ENCODE measurements at places on chromosomes 2 and 18. TPM values are rescaled to one million over a fixed set of nuclear protein-coding genes. Genes with fewer than 3 reads are reported as not detected.

- no peaks in the 10 kb centered on the region for H3K36me3 ChIP-seq
- H3K27ac ChIP-seq, result no peak overlapping the region
- H3K4me1 ChIP-seq, result peaks cover 20% of the 10 kb centered on the region
Measured at GRCh38 chr2:191115391-191115790, 35.4 kb downstream of the STAT4 start.

GRCh38 chr2:70932631-70933230, 3.0 kb upstream of the ATP6V1B1 start:
- H3K4me1 ChIP-seq, result no peaks in the 10 kb centered on the region
- no peak overlapping the region for H3K4me3 ChIP-seq
- no peak for DNase-seq
- no peaks in the 10 kb centered on the region for H3K36me3 ChIP-seq

DNA sequence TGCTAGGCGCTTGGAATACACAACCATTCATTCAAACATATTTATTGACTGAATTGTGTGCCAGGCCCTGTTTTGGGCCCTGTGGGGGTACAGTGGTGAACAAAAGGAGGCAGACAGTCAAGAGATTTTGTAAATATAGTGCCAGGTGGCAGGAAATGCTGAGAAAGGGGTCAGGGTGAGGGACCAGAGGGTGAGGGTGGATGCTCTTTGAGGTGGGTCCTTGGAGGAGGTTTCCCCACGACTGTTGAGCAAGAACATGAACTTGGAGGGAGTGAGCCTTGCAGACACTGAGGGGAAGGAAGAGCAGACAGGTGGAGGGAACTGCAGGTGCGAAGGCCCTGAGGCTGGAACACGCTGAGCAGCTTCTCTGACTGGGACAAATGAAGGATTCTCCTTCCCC, 40.7 kb downstream of the ODC1 start:
- DNase-seq, result no peak
- H3K4me3 ChIP-seq, result peak overlapping the region; percentile 62
- H3K36me3 ChIP-seq, result peaks cover 10% of the 10 kb centered on the region
- peaks cover 3% of the 10 kb centered on the region for H3K27me3 ChIP-seq
- peaks cover 65% of the 10 kb centered on the region for H3K4me1 ChIP-seq

DNA sequence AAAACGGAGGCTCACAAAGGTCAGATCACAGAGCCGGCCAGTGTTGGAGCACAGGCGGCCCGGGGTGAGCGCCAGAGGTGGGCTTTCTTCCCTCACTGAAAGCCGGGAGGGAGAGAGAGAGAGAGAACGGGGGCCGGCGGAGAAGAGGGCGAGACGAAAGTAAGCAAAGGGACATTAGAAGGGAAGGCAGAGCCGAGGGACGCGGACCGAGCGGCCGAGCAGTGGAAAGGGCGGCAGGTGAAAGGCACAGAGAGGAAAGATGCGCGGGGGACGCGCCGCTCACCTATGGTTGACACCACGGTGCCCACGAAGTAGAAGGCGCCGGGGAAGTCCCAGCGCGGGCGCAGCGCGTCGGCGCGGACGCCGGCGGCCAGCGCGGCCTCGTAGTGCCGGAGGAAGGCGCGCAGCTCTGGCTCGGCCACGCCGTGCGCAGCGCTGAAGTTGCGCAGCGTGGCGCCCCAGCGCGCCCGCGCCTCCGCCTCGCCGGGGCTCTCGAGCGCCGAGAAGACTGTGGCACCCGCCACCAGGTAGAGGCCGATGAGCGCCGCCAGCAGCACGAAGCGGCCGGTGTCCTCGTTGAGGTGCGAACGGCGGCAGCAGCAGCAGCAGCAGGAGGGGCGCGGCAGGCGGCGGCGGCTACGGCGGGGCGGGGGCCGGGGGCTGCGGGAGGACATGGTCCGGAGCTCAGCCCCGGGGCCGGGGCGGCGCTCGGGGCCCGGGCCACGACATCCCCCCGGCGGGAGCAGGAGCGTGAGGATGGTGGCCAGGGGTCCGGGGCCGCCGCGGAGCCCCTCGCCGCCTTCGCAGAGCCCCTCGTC, 166.9 kb downstream of the MSH2 start:
- H3K27me3 ChIP-seq, result peaks cover 55% of the 10 kb centered on the region
- H3K4me3 ChIP-seq, result no peak overlapping the region
- H3K36me3 ChIP-seq, result no peaks in the 10 kb centered on the region
- no peaks in the 10 kb centered on the region for H3K4me1 ChIP-seq
- no peak for DNase-seq
- no peak overlapping the region for H3K27ac ChIP-seq

The WDR7 gene
- 15.7 TPM for total RNA-seq

DNA sequence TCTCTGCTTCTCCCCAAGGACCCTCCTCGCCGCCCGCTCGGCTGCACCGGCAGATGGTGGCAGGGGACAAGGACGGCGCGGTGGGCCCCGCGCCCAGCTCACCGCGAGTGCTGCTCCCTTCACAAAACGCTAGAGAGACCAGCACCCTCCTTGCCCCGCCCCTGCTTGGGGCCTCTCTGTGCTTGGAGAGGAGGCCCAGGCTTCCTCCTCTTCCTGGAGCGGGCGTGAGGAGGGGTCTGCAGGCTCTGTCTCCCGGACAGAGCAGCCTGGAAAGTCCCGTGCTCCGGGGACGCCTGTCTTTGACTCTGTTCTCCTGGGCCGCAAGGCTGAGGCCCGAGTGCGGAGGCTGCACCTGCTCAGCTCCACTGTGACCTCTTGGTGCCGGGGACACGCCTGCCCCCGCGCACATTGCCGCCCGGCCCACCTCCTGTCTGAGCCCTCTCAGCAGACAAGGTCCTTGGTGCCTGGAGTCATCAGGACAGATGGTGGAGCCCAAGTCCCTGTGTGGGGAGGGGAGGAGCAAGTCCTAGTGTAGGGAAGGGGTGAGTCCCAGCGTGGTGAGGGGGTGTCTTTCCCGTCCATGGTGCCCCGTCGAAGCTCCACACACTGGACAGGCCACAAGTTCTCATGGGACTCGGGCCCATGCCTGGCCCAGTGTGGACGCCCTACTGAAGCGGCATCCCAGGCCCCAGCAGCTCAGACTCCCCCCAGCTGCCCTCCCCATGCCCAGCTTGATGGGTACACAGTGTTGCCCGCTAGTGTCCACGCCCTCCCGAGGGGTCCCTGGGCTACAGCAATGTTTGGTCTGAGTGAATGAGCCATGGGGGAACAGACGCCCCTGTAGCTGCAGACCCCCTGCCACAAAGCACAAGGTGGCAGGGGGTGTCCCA, 33.8 kb downstream of the RTP5 start:
- no peaks in the 10 kb centered on the region for H3K4me1 ChIP-seq
- DNase-seq, result no peak
- no peak overlapping the region for H3K4me3 ChIP-seq
- peaks cover 3% of the 10 kb centered on the region for H3K27me3 ChIP-seq
- H3K36me3 ChIP-seq, result peaks cover 5% of the 10 kb centered on the region
- no peak overlapping the region for H3K27ac ChIP-seq

DNA sequence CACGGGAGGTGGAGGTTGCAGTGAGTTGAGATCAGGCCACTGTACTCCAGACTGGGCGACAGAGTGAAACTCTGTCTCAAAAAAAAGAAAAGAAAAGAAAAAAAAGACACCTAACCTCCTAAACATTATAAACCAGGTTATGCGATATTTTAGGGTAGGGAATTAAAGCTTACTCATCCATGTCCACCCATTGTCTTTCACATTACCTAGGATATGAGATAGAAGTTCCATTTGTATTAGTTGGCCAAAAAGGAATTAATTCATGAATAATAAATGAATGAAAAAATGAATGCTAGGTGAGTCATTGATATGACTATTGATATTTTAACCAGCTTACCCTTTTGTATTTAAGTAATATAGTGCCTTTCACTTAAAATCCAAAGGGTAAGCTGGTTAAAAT, 132.9 kb downstream of the FAM161A start:
- no peaks in the 10 kb centered on the region for H3K4me1 ChIP-seq
- H3K36me3 ChIP-seq, result no peaks in the 10 kb centered on the region
- no peak overlapping the region for H3K27ac ChIP-seq
- DNase-seq, result no peak

DNA sequence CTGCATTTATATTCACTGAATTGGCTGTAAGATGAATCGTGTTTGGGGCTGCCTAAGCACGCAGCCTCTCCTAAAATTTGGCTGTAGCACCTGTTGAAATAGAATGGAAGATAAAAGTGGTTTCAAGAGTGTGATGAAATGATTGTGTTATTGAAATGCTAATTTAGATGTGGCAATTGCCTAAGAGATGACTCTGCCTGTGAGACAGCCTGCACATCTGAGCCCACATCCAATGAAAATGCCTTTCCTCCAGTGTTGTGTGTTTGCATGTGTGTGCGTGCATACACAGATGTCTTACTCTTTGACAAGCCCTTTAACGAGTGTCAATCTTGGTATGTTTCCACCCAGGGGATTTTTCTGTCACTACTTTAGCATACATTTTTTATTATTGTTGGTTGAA, 346.9 kb downstream of the MEIS1 start:
- H3K4me3 ChIP-seq, result no peak overlapping the region
- H3K4me1 ChIP-seq, result no peaks in the 10 kb centered on the region
- no peak overlapping the region for H3K27ac ChIP-seq
- H3K36me3 ChIP-seq, result 0 out of 2 replicates have a peak, but pooled peaks cover 6% of the 10 kb centered on the region

The RAB6D gene
- 0.07 TPM for total RNA-seq

DNA sequence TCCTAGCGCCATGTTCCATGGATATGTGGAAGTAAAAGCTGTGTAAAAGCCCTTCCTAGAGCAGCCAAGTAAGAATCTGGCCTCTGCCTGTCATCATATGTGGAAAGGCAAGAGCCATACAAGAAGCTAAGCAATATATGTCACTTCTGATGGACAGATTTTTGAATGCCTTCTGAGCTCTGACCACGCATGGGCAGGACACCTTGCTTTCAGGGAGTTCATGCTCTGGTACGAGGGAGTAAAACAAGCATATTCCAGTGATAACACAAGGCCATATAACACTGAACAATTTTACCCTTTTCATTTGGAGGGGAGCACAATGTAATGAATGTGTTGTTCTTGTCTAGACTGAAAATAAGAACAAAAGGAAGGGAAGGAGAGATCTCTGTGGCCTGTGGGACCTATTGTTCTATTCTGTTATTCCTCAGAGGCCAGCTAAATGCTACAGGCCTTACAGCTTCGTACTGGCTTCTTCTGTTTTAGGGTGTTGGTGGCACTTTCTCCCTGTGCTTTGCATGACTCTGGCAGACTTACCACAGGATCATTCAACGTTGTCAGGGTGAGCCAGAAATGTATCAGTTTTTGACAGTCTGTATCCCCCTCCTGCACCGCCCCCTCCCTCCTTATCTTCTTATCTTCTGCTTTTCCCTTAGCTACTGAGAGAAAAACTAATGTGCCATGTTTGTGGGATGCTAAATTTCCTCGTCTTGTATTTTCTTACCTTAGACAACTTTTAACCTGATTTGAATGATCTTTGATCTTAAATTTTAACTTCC, 99.5 kb downstream of the MAP4K4 start:
- no peak overlapping the region for H3K27ac ChIP-seq
- H3K36me3 ChIP-seq, result peaks cover 12% of the 10 kb centered on the region
- no peak for DNase-seq
- H3K4me1 ChIP-seq, result peaks cover 80% of the 10 kb centered on the region

GRCh38 chr2:28764909-28765711, 13.5 kb downstream of the PPP1CB start:
- peaks cover 69% of the 10 kb centered on the region for H3K4me1 ChIP-seq
- H3K36me3 ChIP-seq, result peaks cover 7% of the 10 kb centered on the region
- H3K27ac ChIP-seq, result peak overlapping the region; percentile 76
- DNase-seq, result peak; percentile 54
- H3K4me3 ChIP-seq, result peak overlapping the region; percentile 23

The MAPK4 gene
- total RNA-seq, result not detected

The CFC1B gene
- not detected for total RNA-seq

- peaks cover 13% of the 10 kb centered on the region for H3K4me1 ChIP-seq
- no peaks in the 10 kb centered on the region for H3K36me3 ChIP-seq
- H3K27ac ChIP-seq, result no peak overlapping the region
- DNase-seq, result no peak
- H3K4me3 ChIP-seq, result no peak overlapping the region
Measured at GRCh38 chr2:127034051-127034450, 72.9 kb downstream of the BIN1 start.

GRCh38 chr18:2960983-2961696, 51.8 kb downstream of the LPIN2 start:
- H3K36me3 ChIP-seq, result peaks cover 4% of the 10 kb centered on the region
- H3K27ac ChIP-seq, result peak overlapping the region; percentile 55
- H3K27me3 ChIP-seq, result no peaks in the 10 kb centered on the region
- no peak for DNase-seq

The FAM136A gene
- total RNA-seq, result 33.6 TPM

The LHCGR gene
- not detected for total RNA-seq

DNA sequence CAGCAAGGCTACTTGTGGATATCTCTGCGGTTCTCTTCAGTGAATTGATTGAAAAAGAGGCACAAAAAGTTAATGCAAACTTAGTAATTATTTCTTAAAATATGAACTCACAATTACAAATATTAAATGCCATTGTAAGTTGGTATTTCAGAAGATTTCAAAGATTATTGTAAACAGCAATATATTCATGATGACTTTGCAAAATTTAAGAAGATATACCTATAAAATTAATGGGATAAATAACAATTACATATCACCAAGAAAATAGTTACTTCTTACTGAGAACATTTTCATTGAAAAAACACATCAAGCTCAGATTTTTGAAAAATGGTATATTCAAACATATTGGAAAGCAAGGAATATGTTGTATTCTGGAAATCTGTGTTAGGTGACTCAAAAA, 482.0 kb upstream of the LRRTM1 start:
- no peak overlapping the region for H3K4me3 ChIP-seq
- DNase-seq, result no peak
- H3K36me3 ChIP-seq, result no peaks in the 10 kb centered on the region
- no peak overlapping the region for H3K27ac ChIP-seq
- H3K27me3 ChIP-seq, result no peaks in the 10 kb centered on the region
- no peaks in the 10 kb centered on the region for H3K4me1 ChIP-seq

The SFT2D3 gene
- total RNA-seq, result 3.2 TPM

The IL18RAP gene
- not detected for total RNA-seq

- H3K36me3 ChIP-seq, result no peaks in the 10 kb centered on the region
- no peak overlapping the region for H3K4me3 ChIP-seq
- no peak for DNase-seq
- H3K4me1 ChIP-seq, result peaks cover 21% of the 10 kb centered on the region
- no peaks in the 10 kb centered on the region for H3K27me3 ChIP-seq
- no peak overlapping the region for H3K27ac ChIP-seq
Measured at GRCh38 chr2:9690252-9690651, 59.5 kb upstream of the YWHAQ start.

DNA sequence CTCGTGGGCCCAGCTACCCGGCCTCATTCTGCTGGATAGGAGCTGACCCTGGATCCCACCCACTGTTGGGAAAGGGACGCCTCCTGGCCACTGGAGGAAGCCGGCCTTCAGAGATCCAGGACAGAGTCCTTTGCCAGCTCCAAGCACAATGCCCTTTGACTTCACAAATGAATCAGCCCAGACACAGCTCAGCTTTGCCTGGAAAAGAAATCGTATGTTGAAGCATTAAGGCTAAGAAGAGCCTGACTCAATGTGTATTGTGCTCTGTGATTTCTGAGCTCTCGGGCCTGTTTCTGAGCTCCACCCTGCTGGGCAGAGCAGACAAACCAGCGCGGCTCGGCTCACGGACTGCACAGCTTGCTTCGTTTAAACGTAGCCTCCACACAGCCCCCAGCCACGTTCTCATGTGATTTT, 162.9 kb upstream of the APCDD1 start:
- H3K27me3 ChIP-seq, result peaks cover 10% of the 10 kb centered on the region
- H3K4me3 ChIP-seq, result no peak overlapping the region
- DNase-seq, result peak; percentile 18

The RIT2 gene
- total RNA-seq, result not detected
